Esophagus muscularis mucosa (tissue), 4 donors: ENCODE measurements at places on chromosomes 1 and 21.
A peak's percentile ranks its signal among the peaks of the same experiment; 100 is the strongest.

- DNase-seq: peak; percentile 82
Measured at GRCh38 chr1:45012639-45013278, 705 bp downstream of the UROD start.

- no peak for DNase-seq
Measured at GRCh38 chr1:41494351-41495209, 10.1 kb upstream of the EDN2 start.

DNA sequence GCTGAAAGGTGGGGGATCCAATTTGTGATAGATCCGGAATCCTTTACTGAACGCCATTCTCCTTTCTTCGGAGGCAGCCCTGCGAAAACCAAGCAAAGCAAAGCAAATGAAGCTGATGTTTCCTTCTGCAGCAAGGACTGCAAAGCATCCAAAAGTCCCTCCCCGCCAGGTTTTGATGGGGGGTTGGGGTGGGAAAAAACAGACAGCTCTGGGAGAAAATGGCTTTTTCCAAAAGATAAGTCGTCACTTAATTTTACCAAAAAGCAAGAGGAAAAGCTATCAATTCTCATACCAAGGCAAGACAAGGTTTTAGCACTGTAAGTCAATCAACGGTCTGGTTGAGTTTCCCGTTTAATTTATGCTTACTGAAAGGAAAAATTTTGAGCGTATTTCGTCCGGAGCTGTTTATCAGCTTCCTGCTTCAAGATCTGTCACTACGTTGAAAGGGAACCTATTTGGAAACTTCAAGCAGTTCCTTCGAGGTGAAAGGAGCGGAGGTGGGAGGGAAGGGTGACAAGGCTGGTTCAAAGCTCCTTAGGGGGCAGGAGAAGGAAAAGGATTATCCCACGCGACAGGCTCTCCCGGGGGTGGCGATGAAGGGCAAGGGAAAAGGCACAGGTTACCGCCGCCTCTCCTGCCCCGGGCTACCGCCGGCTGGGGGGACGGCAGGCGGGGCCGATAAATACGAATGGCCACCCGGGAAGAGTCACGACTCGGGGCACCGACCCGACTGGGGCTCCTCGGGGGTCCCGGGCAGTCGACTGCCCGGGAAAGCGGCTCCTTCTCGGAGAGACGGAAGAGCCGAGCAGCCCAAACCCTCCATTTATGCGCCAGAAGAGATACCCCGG is 750 bp downstream of the SYNJ1 start:
- no peak for DNase-seq

- DNase-seq: no peak
Measured at GRCh38 chr1:170168265-170168664, 22.5 kb downstream of the NTMT2 start.

DNA sequence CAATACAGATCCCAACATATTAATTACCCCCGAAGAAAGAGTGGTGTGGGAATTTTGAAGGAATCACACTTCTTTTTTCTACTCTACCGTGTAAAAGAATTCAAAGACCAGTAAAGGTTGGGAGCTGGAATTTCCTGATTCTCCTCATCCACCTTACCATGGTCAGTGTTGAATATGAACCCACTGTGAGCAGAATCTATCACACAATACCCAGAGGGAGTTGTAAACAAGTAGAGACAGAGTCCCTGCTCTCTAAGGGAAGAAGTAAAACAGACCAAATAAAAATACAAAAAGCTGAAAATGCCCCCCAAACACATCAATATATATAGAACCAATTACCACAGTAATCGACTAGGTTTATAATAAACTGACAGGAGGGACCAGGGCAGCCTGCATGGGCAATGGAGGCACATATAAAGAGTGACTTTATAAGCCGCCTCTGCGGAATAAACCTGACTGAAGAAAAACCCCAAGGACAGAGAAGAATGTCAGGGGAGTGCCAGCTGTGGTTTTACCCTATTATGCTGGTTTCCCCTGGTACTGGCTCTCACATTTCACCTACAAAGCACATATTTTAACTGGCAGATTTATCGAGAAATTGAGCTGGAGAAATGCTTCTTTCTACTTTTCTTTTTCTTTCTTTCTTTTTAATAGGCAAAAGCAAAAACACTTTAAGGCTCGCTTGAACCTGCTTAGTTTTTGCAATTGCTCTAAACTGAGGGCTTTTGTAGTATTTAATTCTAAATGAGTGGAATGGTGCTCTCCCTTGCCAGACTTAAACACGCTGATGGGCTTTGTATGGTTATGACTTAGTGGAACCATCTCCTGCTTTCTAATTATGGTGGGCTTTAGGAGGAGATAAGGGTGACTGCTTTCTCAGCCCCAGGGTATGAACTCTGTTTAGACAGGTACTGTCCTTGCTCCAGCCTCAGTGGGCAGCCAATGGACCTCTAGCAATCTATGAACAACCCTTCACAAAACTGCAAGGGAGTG is 244.8 kb downstream of the ASTN1 start:
- DNase-seq: no peak

GRCh38 chr1:168090395-168090794 is 46.3 kb downstream of the GPR161 start:
- peak; percentile 47 for DNase-seq

GRCh38 chr1:19397217-19397945 is 85.3 kb downstream of the SLC66A1 start:
- no peak for DNase-seq

- no peak for DNase-seq
Measured at GRCh38 chr1:82225421-82226185, 424.9 kb downstream of the ADGRL2 start.

DNA sequence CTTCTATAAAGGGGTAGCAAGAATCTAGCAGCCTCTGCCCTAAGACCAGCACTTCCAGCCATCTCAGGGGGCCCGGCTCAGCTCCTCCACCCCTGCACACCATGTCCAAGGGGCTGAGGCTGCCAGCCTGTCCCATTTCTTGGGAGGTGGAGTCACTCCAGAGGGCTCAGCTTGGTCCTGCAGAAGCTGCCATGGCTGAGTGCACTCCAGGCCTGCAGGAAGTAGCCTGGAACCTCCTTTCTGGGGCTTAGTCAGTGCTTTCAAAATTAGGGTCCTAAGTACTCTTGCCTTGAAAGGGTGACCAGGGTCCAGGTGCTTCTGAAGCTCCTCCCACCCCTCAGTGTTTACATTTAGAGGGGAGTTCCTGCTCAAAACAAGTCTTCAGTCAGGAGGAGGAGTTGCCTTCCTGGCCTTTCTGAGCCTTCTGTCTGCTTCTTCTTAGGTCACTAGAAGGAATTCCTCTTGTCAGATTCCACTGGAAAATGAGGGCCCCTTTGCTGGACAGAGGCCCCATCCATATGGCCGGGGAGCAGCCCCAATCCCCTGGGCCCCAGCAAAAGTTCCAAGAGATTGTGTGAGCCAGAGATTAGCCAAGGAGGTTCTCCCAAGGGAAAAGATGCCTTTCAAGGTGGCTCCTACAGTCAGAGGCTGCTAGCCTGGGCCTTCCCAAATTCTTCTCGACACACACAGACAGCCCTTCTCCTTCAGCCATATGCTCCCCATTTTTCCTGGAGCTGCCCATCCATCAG is 128.1 kb upstream of the VAMP3 start:
- DNase-seq: no peak

- DNase-seq: no peak
Measured at GRCh38 chr1:173478094-173478674, 1.0 kb downstream of the PRDX6 start.
